ENCODE measurements at places on chromosomes 2 and 18.

GRCh38 chr2:69740502-69740951, 1.4 kb upstream of the ANXA4 start:
- no peak for DNase-seq

DNA sequence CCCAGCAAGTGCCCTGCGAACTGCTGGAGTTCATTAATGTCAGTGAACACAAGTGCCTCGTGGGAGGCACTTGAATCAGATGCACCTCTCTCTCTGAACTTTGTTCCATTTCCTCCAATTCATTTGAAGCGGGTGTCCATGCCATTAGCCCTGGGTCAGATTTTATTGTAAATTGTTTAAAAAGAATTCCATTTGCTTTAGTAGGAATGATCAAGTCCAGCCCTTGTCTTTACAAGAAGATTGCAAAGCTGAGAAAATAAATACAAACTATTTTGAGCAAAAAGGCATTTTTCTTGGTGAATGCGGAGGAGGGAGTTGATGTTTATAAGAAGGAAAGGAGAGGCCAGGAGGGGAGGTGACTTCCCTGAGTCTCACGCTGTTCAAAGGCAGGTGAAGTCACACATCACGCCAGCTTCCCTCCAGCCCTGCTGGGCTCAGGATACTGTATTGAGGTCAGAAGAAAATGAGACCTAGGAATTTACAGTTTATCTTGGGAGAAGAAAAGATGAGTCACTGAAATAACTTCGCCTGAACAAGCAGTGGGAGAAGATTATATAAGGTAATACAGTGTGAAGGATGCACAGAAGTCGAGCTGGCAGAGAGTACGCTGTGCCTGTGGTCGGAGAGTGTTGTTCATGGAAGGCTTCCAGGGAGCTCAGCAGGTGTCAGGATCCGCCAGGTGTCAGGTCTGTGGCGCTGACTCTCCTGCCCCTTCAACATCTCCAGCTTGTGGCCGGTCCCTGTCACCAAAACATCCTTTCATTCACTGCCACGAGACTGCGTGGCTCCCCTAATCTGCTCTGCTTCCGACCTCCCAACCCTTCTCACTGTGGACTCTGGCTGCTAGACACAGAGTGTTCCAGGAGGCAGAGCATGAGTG, 36.5 kb downstream of the EFR3B start:
- no peak for DNase-seq

GRCh38 chr2:101012706-101013181, 10.7 kb downstream of the RPL31 start:
- DNase-seq = no peak

GRCh38 chr2:235314371-235314930, 179.4 kb upstream of the AGAP1 start:
- no peak for DNase-seq

DNA sequence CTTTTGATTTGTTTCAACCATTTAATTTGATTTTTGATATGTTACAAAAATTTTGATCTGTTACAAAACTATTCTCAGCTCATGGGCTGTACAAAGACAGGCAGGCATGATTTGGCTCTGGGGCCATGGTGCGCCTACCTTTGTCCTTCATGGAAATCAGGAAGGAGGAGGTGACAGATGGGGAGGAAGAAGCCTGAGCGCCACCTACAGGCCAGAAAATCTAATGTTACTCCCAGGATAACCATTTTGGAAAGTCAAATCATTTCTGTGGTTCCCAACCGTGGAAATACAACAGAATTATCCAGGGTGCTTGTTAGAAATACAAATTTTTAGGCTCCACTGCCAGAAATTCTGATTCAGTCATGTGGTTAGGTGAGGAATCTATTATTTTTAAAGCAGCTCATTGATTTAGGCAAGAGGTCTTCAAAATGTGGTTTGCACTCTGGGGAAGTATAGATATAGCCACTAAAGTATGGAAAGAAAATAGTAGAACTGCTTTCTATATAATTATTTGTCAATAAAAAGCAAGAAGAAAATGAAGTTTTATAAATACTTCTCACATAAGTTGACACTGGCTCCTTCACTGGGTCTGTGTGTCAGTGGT, 93.9 kb downstream of the EVA1A start:
- no peak for DNase-seq
